Stimulated activated CD4-positive, alpha-beta T cell treated with anti-CD3 and anti-CD28 coated beads, Interleukin-1b, Interleukin-23, amount 100 ng/mL, for 24 hours (primary cell): ENCODE measurements at places on chromosomes 4 and X.

DNA sequence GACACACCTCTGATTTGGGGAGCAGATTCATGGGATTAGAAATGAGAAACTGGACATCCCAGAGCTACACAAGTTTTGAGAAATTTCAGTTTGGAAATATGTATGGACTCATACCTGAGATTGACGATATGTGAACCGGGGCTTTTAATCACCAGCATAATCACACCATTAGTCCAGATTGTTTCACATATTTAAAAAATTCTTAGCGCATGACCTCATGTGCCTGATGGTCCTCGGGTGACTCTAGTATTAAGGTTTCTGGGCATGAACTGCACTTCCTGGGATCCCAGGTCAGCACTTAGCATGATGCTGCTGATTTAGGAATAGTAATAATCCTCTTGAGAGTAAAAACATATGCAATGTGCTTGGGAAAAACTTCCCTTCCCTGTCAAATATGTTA, 91.9 kb upstream of the BCOR start:
- no peak for DNase-seq

- no peak for DNase-seq
These were observed 8.1 kb downstream of the SLC34A2 start for GRCh38 chr4:25663781-25664180.

DNA sequence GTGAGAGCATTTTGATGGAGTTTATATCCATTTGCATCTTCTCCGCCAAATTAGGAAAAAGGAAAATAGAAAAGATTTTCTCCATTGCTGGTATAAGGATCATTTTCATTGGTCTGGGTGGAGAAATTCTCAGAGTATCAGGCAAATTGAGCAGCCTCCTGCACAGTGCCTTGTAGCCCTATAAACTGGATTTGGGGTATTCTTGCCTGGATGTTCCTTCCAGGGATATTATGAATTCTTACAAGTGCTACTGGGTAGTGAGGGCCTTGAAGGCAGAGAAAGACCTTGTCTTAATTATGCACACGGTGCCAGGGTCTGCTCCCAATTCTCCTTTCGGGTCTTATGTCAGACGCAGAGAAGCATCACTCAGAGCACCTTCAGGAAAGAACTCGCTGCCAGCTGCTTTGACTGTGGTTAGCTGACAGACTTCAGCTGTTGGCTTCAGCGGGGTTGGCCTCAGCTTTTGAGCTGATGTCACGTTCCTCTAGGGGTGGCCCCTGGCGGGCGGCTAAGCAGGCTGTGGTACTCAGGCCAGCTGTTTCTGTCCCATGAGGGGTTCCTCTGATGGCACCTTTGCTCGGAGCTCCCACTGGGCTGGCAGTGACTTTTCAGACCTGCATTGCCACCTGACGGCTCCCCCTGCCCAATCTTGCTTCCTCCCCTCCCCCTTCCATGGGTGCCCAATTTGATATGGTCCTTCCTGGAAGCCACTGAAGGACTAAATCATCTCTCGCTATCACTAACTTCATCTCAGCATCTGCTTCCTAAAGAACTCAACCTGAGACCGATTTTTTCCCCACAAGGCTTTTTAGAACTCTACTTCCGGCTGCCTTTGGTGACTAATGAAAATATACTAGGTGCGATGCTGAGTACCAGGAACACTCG, 519.5 kb downstream of the BCOR start:
- DNase-seq: no peak

- DNase-seq: no peak
These were observed 37.0 kb upstream of the CT83 start for GRCh38 chrX:116499780-116500179.

DNA sequence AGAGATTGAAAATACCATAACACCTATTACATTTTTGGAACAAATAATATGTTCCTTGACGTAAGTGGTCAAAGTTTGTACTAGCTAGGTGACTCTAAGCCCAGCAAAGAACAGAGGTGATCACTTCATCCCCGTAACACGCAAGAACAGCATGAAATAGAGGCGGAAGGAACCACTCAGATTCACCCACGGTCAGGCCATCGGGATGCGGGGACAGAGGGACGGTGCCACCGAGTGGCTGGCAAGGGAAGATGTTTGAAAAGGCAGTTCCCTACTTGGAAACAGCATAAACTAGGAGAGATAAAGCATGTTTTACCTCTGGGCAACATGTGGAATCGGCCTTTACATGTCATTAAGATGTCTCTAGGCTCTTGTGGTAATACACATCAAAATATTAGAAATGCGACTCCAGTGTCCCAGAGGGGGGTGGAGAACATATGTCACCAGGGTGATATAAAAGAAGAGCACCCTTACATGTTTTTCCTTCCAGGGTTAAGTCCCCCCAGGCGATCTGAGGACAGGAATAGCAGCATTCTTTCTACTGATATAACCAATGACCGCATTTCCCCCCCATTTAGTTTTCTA, 84.0 kb downstream of the PHKA2 start:
- DNase-seq: no peak

- DNase-seq: no peak
These were observed 24.1 kb downstream of the CXCL8 start for GRCh38 chr4:73764513-73764912.

GRCh38 chrX:12480956-12481355, 310.3 kb upstream of the PRPS2 start:
- no peak for DNase-seq

GRCh38 chrX:121132675-121133074, 85.3 kb downstream of the GLUD2 start:
- DNase-seq: no peak
